Activated CD8-positive, alpha-beta memory T cell treated with anti-CD3 and anti-CD28 coated beads, Interleukin-2, amount 50 U/mL, for 48 hours (primary cell): ENCODE measurements at places on chromosomes 11 and 22.
A peak's percentile ranks its signal among the peaks of the same experiment; 100 is the strongest.

DNA sequence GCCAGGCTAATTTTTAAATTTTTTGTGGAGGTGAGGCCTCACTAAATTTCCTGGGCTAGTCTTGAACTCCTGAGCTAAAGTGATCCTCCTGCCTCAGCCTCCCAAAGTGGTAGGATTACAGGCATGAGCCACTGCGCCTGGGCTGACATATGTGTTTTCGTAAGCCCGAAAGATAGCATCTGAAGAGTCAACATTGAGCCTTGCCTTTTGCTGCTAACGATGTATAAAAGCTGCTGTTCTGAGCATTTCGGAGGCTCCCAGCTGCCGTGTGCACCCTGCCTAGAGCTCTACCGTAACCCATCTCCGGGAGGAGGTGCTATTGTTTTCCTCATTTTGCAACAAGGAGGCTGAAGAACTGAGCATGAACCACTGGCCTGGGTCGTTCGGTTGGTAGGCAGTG is 18.1 kb upstream of the PPP6R3 start:
- no peak for DNase-seq

GRCh38 chr11:30585125-30585891 is 845 bp downstream of the MPPED2 start:
- DNase-seq = peak; percentile 56

DNA sequence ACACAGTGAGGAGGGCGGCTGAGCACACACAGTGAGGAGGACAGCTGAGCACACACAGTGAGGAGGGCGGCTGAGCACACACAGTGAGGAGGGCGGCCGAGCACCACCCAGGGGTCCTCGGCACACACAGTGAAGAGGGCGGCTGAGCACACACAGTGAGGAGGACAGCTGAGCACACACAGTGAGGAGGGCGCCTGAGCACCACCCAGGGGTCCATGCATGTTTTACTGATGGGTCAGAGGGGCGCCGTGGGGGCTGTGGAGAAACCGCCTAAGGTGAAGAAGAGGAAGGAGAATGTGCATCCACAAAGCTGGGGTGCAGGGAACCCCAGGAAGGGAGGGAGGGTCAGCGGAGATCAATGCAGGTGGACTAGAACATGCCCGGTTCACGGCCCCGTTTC is 461.8 kb downstream of the BRD1 start:
- DNase-seq = no peak

- no peak for DNase-seq
Observed at GRCh38 chr22:16847271-16847670, 22.1 kb upstream of the XKR3 start.

GRCh38 chr22:46047226-46047625 is 70.3 kb upstream of the WNT7B start:
- peak; percentile 47 for DNase-seq

GRCh38 chr11:8794677-8795103 is 112.1 kb downstream of the RPL27A start:
- no peak for DNase-seq

DNA sequence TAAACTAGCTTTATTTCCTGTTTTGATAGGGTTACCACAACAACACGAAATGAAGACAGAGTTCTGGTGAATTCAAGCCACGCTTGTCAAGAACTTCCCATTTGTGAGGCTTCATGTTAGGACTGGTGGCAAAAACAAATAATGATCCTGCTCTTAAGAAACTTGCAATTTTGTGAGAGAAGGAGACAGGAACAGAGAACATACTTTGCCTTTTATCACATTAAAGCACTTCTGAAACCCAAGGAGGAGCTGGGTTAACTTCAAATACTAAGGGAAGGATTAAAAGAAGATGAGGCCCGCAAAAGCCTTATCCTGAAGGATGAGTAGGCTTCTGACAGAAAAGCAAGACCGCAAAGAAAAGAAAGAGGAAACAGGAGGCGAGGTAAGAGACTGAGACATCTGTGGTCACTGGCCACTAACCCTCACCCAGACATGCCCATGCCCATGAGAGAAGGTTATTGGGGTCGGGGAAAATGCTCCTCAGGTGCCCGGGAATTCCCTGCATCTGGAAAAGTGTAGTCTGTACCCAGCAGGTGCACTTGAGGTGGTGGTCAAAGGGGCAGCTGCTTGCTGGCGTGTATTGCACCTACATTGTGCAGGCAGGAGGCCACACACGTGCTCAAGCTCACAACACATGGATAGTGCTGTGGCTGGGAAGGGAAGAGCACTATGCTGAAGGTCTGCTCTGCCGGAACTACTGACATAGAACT is 50.5 kb downstream of the MAPK1 start:
- no peak for DNase-seq
